CD4-positive, alpha-beta T cell treated with Interleukin-6 at 100 ng/mL for 8 hours (primary cell): ENCODE measurements at places on chromosomes 1 and 21.

- DNase-seq, result no peak
Observed at GRCh38 chr1:98054367-98054701, 133.5 kb upstream of the DPYD start.

DNA sequence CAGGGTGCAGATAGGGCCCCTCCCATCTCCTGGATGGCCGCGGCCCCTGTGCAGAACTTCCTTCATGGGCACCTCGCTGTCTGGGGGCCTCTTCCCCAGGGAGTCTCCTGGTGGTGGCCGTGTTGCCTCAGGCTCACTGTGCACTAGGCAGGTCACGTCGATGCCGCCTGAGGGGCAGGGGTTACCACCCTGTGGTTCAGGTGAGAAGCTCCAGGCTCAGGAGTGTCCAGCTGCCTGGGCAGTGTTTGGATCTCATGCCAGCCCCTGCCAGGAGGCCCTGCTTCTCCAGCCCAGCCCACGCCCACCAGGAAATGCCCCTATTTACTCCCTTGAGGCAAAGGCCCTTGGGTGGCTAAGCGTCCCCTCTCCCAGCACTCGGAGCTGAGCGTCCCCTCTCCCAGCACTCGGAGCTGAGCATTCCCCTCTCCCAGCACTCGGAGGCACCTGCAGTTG lies 2.1 kb downstream of the ITGB2 start:
- no peak for DNase-seq

DNA sequence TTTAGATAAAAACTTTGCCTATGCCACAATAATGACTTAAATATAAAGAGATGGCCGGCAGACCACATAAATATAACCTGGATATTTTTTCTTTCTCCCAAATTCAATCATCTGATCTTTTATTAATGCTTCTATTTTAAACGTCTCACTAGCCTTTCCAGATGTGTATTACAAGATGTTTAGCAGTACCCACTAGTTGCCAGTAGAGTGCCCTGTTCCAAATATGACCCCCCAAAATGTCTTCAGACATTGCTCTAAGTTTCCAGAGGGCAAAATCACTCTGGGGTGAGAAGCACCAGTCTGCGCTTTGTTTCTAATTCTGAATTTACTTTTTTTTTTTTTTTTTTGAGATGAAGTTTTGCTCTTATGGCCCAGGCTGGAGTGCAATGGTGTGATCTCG lies 268.1 kb downstream of the GRIK1 start:
- no peak for DNase-seq

GRCh38 chr1:67566803-67567377 lies 118.1 kb upstream of the GADD45A start:
- DNase-seq, result no peak

DNA sequence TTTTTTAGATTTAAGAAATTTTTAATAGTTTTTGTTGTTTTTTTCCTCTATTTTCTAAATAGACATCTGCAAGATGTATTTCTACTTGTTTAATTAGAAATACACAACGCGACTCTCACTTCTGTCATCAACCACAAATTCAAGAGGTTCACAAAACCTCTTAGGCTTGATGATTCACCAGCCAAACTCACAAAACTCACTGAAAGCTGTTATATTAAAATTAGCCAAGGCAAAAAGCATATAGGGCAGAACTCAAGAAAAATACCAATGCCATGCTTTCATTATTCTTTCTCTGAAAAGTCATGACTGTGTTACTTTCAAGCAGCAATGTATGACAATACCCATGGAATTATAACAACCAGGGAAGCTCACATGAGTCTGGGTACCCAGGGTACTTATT lies 487.0 kb upstream of the RGS18 start:
- no peak for DNase-seq

GRCh38 chr1:190608282-190608681 lies 130.6 kb upstream of the BRINP3 start:
- DNase-seq, result no peak

- no peak for DNase-seq
Observed at GRCh38 chr1:51843948-51844347, 34.6 kb downstream of the NRDC start.

DNA sequence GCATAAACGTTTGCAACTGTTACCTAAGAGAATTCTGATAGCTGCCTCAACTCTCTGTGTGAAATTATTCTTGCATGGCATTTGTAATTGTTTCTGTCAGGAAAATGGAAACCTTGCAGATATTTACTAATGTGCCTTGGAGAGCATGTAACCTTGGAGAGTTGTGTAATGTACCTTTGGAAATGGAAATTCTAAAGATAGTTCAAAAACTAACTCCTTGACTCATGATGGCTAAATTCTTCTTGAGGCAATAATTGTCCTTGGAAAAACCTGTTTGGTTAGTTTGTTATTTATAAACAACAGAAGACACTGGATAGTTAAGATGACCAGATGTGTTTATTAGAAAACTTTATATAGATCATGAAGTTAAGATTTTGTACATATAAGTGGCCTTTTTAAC lies 1033.8 kb downstream of the PLA2G4A start:
- DNase-seq, result no peak
